ENCODE measurements at places on chromosomes 3 and 15. TPM values are rescaled to one million over a fixed set of nuclear protein-coding genes. Genes with fewer than 3 reads are reported as not detected.
A peak's percentile ranks its signal among the peaks of the same experiment; 100 is the strongest.

DNA sequence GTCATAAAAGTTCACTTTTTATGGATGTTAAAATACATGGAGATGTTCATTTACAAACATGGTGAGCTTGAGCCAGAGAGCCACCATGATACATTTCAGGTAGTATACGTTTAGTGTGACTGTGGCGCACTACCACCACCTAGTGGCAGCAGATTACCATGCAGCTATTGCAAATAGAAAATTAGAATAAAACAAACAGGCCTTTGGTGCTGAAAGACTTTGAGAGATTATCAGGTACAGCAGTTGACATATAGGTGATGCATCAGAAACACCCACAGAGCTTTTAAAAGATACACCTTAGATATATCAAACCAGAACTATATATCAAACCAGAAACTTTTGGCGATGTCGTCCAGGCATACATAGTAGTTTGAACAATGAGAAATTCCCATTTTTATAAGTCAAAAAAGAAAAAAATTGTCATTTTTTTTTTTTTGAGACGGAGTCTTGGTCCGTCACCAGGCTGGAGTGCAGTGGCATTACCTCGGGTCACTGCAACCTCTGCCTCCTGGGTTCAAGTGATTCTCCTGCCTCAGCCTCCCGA lies 42.0 kb upstream of the ICE2 start:
- DNase-seq = peak; percentile 80

The LIPC gene
- total RNA-seq = not detected

- DNase-seq = no peak
Observed at GRCh38 chr3:39136533-39137434, 16.6 kb downstream of the CSRNP1 start.

DNA sequence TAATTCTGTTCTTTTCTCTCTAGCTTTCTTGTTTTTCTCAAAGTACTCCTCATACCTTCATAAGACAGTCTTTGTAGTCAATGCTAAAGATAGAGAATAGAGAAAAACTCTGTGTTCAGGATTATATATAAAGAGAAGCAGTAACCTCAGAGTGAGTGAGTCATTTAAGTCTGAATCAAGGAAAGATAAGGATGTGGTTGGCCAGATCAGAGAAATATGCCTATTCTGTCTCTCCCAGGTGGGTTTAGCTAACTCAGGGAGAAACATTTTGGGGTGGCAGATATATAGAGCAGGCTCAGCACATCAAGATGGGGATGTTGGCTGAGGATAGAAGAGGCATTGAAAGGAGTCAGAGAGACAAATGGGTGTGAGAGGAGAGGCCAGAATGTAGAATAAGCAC lies 31.4 kb downstream of the GTF2E1 start:
- DNase-seq = no peak

The PAQR5 gene
- 0.21 TPM for total RNA-seq

GRCh38 chr3:17329927-17330326 lies 412.5 kb downstream of the TBC1D5 start:
- DNase-seq = no peak
